ENCODE measurements at places on chromosomes 6 and 20.

GRCh38 chr6:79694623-79695343 is 63.7 kb downstream of the SH3BGRL2 start:
- no peak for DNase-seq

DNA sequence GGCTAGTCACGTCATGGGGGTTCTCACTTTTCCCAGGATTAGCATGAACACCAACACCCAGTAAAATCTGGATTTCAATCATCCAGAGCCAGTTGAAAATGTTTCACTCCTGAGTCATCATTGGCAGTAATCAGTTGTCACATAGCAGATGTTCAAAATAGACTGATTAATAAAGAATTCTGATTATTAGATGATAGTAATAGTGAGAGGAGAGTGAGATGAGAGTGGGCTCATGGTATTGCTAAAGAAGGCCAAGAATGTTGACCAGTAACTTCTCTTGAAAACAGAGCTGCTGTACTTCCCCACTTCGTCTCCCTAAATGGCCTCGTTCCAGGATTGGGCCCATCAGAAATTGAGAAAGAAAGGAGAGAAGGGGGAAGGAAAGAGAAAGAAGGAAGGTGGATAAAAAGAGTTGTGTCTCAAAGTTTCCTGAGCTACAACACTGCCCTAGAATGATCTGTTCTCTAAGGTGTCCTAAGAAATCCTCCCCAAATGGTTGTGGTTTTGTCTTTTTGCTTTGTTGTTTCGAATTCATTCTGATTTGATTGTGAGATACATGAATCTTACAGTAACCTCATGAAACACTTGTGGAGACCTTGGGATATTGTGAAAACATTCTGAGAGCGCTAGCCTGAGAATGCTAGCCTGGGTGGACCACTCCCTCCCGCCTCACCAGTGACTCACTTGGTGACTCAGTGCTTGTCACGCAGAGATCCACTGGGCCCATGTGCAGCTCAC is 502.2 kb upstream of the JARID2 start:
- DNase-seq = peak; percentile 68

DNA sequence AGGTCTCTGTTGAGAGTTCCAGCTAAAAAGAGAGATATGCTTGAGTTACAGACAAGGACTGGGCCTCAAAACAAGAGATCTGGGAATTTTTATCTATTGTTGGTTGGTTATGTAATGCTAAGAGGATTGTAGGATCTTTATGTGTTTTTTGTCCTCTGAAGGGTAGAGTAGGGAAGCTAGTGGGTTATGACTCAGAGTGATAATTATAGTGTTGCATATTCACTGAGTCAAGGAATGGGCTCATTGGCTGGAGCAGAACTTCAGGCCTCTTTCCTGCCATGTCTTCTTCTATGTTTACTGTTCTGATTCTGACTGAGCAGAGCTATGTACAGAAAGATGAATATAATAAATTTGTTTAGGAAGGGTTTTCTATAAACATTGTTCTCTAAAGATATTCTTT is 66.1 kb upstream of the NOX3 start:
- no peak for DNase-seq

DNA sequence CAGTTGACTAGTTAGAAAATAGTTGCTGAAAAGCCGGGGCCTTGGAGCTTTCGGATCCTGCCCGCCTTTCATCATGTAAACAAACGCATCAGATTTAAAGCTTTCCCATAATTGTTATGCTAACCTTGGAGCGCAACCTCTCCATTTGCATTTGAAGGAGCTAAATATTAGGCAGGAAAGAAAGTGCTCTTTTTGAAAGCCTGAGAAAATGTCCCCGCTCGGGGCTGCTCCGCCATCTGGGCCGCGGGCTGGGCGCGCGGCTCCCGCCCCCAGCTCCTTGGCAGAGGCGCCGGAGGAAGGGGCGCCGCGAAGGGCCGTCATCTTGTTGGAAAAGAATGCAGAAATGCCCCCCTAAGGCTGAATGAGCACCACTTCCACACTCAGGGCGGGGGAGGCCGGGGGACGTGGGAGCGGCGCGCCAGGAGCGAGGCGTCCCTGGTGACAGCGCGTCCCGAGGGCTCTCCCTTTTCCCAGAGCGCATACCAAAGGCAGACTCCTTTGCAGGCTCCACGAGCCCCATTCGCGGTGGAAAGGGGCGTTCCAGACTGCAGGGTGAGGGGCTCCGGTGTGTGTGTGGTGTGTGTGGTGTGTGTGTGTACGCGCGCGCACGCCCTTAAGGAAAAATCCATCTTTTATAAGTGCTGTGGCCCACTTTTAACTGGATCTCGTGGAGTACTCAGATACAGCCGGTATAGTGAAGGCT is 145.6 kb upstream of the ID4 start:
- no peak for DNase-seq

- no peak for DNase-seq
Measured at GRCh38 chr6:153568628-153569027, 437.5 kb upstream of the RGS17 start.

GRCh38 chr6:121593011-121593641 is 157.7 kb downstream of the GJA1 start:
- no peak for DNase-seq

DNA sequence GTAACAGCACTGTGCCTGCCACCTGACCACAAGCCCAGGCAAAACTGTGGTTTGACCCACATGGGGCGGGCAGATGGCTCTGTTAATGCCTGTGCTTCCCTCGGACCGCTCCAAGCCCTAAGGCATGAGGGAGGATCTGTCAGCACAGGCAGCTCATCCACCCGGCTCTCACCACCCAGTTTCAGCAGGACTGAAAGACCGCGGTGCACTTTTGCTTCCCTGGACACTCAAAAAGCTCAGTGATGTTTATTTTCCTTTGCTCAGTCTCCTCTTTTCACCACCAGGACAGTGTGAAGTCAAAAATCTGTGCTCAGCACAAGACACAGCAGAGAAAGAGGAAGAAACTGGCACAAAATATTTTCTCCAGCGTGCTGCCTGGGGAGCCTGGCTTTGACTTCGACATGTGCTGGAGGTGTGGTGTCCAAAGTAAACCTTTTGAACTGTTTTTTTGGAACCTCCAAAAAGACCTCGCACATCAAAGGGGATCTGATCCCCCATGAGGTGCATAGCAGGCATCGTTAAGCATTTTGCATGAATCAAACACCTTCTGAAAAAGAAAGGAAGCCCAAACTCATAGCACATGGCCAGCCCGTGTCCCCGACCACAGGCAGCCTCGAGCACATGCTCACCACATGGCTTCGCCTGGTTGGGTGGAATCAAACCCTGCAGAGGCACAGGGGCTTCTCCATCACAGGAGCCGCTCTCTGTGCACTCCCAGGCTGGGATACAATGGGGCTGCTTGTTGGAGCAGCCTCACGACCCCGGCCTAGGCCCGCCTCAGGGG is 441.7 kb upstream of the JARID2 start:
- no peak for DNase-seq

GRCh38 chr20:44911264-44911921 is 1.5 kb downstream of the PABPC1L start:
- DNase-seq = peak; percentile 31

- DNase-seq = no peak
Measured at GRCh38 chr20:42949950-42950349, 239.8 kb downstream of the PTPRT start.

- no peak for DNase-seq
Measured at GRCh38 chr6:7264041-7264440, 49.0 kb downstream of the SSR1 start.

GRCh38 chr6:165086814-165087213 is 222.6 kb downstream of the C6orf118 start:
- DNase-seq = no peak

DNA sequence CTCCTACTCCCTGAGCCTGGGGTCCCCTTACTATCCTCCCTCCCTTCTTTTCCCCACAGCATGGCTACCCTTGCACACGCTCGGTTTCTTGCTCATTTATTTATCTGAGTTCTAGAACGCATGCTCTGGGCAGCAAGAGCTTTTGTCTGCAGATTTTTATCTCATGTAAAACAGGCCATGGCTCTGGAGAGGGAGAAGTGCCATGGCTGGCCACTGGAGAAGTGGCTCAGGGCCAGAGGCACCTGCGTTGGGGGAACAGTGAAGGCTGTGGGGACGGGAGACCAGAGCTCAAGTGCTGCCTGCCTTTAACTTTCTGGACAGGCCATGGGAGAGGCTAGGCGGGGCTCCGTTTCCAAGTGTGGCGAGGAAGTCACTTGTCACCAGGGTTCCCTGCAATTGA is 177.7 kb upstream of the SULF2 start:
- DNase-seq = no peak
